Heart left ventricle (tissue), 16 donors: ENCODE measurements at places on chromosomes 6 and 20.
A peak's percentile ranks its signal among the peaks of the same experiment; 100 is the strongest.

- no peak for DNase-seq
These were observed 14.7 kb upstream of the SIM1 start for GRCh38 chr6:100479179-100480035.

- no peak for DNase-seq
These were observed 65.2 kb downstream of the HFE start for GRCh38 chr6:26152226-26153101.

DNA sequence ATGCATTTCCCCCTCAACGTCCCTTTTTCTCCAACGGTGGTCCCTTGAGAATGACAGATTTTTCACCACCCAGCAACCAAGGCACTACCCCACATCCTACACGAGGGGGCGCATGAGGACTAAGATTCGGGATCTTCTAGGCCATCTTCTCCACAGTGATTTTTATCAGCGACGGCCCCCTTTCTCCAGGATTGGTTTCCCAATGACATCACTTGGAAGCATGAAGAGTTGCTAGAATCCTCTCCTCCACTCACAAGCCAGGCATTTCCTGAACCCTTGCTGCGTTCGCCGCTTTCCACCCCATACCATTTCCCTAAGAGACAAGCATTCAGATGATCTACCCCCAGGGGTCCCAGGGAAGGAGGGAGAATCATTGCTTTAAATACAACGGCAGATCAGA, 252.0 kb downstream of the HIVEP2 start:
- DNase-seq = peak; percentile 69

DNA sequence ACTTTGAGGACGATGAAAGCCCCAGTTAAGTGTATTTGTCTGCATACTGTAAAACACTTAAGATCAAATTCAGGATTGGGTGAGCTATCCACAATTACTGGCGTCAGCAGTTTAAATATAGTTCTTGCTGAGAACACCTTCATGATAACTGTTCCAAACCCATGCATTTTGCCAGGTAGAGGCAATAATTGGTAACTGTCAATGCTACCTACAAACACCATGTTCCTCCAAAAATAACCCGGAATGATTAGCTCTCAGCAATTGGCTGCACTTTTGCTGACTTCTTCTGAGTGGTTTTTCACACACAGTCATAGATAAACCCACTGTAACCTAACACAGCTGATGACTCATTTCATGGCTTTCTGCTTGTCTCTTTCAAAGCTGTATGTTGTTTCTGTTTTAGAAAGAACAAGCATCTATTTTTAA, 1358.6 kb upstream of the GJE1 start:
- peak; percentile 34 for DNase-seq

DNA sequence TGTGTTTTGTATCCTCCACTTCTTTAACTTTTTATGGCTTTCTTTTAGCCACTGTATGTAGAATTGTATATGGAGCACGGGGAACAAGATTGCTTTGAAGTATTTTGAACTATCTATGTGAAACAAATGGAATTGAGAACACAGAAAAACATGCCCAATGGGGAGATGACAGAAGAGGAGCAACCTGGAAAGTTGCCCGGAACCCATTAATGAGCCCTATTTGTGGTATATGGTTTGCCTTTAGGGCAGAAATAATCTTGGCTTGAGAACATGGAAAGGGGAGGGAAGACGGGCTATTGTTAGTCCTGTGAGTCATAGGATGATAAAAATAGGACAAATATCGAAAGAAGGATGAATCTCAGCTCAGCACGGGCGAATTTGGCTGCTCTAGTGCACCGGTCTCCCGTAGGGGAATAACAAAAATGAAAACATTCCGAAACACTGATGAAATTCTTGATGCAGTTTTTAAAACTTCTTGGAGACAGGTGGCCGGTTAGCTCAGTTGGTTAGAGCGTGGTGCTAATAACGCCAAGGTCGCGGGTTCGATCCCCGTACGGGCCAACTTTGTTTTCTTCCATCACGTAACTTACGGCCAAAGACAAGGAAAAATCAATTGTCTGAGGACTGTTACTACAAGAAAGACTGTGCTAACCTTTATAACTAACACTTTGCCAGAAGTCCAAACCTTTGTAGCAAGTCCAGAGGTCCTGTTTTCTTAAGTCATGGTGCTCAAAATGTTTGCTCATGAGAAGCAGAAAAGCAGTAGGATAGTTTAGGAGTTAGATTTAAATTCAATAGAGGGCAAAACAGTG, 15.7 kb downstream of the HMGN4 start:
- DNase-seq = peak; percentile 85

DNA sequence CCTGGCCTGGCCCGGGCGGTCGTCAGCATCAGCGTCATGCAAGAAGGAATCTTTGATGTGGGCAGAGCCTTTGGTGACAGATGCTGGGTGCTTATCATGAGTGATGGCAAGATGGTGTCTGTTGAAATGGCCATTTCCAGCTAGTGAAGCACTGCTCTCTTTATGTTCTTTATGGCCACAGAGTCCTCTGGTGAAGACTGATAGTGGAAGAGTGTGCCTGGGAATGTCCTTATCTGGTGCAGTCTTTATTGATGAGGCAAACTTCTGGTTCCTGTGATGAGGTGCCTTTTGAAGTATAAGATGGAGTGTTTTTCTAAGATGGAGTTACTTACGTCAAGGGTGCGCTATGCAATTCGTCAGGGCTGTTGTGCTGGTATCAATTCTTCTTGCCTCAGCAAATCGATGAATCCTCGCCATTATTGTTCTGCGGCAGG, 22.6 kb upstream of the CCR6 start:
- no peak for DNase-seq

DNA sequence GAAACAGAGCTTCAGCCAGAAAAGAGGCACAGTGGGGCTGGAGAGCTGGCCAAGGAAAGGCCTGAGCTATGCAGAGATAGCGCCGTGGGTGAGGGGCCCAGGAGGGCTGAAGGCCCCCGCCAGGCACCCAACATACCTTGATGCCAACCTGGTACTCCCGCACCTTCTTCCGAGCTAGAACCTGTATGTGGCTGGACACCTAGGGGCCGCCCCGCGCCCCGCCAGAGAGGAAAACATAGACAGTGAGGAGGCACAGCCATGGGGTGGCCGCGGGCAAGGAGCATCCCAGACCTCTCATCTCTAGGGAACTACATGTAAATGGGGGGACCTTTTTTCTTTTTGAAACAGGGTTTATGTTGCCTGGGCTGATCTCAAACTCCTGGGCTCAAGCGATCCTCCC, 12.0 kb downstream of the RPL10A start:
- DNase-seq = no peak

GRCh38 chr6:167736486-167737204, 90.1 kb upstream of the AFDN start:
- DNase-seq = no peak

DNA sequence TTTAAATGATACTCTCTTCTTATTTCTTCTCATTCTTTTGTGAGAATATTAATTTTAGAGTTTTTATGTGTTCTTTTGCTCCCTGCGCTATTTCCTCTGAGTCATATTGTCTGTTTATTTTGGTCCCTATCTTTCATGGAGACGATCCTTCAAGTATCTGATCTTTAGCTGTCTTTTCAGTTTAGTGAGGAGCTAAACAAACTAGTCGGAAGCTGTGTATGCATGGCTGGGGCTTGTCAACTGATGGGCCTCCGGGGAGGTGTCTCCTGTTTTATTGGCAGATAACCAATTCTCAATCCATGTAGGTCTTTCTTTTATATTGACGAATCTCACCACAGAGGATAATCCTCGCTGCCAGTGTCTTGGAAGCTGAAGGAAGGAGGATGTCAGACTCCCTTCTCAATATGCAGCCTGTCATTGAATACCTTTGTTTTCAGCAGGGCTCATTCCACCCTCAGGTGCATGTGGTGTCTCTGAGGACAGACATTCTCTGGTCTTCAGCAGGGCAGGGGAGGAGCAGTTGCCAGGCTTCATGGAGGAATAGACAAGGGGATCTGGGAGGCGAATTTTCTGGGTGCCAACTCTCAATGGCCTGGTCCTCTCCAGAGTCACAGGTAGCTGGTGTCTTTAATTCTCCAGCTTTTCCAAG, 64.9 kb downstream of the RNF182 start:
- DNase-seq = no peak

DNA sequence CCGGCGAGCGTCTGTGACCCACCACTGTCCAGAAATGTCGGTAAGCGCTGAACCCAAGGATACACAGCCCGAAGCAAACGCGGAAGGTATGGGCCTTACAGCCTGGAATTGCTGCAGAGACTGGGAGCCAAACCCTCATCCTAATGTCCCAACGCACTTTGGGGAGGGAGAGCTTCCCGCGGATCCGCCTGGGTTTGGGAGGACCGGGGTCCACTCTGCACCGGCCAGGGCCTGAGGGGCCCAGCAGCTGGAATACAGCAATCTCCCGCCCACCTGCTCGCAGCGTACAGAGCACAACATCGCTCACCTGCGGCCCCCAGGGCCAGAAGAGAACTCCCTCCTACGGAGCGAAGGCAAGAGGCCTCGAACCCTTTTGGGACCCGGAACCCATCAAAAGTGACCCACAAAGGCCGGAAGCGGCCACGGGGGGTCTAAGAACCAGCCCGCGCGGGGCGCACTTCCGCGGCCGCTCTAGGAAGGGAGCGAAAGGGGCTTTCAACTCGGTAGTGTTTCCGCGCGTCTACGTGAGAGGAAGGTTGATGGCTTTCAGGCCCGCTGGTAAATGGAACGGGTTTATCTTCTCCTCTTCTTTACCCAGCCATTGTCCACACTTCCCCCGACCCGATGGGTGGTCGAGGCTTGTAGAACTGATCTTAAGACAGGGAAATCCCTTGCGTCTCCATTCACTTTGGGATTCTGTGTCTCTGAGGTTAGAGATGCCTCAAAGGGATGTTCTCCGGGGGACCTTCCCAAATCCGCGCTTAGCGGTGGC, at the start of gene ZSCAN12:
Gene ZSCAN12 (minus strand): TSS at position 398 of the 772 bp plus-strand sequence. CDS start 1,342 bp downstream, outside the sequence.
- DNase-seq = peak; percentile 86

DNA sequence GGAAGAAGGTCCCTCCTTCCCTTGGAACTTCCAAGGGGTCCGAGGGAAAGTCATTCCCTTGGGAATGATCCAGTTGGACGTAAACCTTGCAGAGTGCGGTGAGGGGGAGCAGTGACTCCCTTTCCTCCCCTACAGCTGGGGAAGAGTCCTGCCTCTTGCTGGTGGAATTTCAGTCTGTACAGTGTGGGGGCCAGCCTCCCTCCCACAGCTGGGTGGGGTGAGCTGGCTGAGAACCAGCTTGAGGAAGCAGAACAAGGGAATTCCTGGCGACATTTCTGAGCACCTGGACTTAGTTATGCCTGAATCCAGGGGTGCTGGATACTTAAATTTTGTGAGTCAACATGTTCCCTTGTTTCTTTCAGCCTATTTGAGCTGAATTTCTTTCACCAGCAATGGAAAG, 152.0 kb downstream of the ANKRD60 start:
- no peak for DNase-seq

DNA sequence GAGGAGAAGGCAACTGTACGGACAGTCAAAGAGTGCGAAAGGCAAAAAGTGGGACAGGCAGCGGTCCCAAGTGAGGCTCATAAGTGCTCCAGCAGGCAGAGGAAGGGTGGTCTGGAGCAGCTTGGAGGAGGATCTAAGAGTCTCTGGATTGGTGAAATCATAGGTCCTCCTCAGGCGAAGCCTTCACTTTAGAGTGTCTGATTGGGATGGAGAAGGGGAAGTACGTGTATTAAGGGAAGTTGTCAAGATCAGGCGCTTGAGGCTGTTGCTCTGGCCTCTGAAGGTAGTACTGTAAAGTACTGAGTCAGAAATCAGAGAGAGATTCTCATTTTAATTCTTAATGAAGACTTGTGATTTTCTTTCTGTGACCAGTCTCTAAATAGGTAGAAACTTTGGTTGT, 185.6 kb downstream of the KIF16B start:
- DNase-seq = no peak

DNA sequence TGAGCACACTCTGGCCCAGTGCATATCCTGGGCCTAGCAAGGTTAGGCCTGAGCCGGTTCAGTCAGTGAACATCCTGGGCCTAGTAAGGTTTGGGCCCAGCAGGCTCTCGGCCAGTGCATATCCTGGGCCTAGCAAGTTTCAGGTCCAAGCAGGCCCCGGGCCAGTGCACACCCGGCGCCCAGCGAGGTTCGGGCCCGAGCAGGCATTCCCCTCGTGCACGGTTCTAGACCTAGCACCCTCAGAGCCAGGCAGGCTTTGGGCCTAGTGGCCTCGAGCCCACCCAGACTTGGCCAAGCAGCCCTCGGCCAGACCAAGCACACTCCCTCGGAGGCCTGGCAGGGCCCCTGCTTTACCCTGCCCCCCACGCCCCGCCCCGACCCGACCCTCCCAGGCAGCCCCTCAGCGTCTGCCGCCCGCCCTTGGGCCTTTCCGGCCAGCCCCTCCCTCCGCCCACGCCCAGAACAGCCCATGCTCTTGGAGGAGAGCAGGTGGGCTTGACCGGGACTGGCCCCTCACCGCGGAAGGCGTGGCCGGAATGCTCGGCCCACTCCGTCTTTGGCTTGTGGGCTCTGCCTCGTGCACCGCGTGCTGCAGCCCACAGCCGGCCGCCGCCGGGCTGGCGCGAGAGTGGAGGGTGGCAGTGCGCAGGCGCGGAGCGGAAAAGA, at the start of gene CTCFL:
Gene CTCFL (minus strand): TSS at position 630 of the 666 bp plus-strand sequence. CDS start 935 bp downstream, outside the sequence.
- no peak for DNase-seq

DNA sequence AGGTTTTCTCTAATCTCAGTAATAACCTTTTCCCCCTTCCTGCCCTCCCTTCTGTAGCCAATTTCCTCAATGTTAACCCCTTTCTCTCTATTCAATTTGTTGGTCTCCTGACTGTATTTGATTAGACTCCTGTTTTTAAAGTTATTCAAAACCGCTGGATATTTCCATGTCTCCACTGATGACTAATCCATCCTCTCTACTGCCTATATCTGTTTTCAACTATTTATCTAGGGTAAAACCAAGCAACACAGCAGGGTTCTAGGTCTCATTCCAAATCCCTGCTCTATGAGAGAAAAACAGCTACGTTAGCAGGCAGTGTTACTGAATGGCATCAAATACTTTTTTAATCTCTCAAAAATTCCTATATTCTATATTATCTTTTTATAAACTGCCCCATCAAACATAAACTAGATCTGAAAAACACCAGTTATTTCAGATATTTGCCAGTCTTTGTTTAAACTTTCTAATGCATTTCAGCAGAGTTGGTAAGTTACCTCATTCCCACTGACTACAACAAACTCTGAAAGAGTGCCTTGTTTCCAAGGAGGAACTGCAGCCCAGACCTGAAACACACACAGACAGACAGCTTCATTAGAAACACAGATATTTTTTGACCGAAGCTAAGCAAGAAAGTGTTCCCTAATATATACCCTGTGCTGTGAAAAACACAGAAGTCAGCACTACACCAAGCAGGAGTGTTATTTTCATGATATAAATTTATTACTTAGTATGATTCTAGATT, 8.2 kb downstream of the RTN4IP1 start:
- DNase-seq = no peak

DNA sequence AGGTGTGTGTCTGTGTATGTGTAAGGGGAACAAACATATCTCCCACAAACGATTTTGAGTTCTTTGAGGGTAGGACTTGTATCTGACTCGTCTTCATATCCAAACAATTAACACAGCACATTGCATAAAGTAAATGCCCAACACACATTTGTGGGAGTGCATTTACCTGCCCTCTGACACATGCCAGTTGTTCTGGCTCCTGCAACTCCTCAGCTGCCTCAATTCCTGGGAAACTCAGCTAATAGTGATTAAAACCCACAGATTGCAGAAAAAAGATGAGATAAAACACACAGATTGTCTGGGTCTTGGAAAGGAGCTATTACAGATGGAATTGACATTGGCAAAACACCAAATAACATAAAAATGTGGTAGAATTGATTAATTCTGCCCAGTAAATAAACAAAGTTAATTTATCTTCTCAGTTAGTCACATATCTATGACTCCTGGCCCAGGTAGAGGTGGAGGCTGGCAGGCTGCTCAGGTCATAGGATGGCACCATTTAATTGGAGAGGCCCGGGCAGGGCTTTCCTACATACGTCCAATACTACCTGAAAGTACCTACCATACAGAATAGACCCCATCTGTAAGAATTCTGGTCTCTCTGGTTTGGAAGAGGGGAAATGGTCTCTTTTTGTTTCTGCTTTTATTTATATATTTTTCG, 71.5 kb upstream of the IFNGR1 start:
- DNase-seq = no peak
